ENCODE measurements at places on chromosomes 6 and 20.

GRCh38 chr20:60507087-60507694 lies 549.0 kb downstream of the CDH26 start:
- DNase-seq: peak; percentile 57

DNA sequence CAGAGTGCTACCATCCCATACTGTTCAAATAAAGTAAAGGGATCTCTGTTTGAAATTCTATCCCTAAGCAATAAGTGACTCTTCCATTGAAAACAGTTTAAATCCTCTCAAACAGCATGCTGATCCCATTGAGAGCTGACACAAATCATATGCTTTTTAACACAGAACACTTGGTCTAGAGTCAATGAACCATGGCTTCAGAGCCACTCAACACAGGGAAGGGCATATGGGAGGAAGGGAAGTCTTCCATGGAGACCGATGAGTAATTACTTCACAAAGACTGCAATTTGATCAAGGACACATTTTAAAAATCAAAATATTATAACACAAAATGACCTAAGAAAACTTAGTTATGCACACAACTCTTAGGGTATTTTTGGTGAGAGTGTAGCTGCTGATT lies 1073.0 kb upstream of the MAP3K7 start:
- DNase-seq: no peak

- peak; percentile 85 for DNase-seq
Measured at GRCh38 chr6:33080127-33081089, 4.6 kb downstream of the HLA-DPB1 start.

DNA sequence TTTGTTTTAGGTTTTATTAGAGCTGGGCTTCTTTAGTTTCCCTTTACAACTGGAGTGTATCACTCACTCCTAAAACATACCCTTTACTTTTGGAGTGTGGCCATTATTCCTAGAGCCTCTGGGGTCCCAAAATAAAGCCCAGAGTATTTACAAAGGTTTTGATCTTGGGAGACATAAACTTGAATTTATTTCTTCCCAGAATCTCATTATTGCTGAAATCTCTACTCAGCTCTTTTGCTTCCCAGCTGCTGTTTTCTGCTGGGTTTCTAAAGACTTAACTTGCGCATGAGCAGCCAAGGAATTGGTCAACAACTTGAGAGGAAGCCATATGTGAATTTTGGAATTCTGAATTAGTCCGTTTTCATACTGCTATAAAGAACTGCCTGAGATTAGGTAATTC lies 94.5 kb upstream of the NRSN1 start:
- DNase-seq: no peak

- DNase-seq: no peak
Measured at GRCh38 chr20:53985150-53985518, 85.3 kb downstream of the BCAS1 start.

DNA sequence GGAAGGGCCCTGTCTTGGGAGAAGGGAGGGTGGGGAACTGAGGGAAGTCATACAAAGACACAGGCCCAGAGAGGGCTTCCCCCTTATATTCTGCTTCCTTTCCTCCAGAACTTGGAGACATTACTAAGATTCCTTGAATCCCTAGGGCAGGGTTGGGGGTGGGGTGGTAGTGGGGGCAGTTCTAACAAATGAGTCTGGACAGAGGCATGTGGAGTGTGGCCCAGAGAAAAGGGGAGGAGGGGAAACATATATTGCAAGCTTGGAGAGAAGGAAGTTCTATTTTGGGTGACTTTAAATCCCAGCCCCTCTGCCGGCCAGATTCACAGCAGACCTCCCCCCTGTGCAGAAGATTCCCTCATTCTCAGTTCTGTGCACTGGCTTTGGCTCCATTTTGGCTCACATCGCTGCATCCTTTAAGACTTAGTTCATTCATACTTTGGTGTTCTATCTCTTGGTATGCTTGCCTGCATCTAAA lies 43.7 kb downstream of the DAAM2 start:
- no peak for DNase-seq

- DNase-seq: peak; percentile 90
Measured at GRCh38 chr6:79810185-79810705, 137.1 kb downstream of the ELOVL4 start.

DNA sequence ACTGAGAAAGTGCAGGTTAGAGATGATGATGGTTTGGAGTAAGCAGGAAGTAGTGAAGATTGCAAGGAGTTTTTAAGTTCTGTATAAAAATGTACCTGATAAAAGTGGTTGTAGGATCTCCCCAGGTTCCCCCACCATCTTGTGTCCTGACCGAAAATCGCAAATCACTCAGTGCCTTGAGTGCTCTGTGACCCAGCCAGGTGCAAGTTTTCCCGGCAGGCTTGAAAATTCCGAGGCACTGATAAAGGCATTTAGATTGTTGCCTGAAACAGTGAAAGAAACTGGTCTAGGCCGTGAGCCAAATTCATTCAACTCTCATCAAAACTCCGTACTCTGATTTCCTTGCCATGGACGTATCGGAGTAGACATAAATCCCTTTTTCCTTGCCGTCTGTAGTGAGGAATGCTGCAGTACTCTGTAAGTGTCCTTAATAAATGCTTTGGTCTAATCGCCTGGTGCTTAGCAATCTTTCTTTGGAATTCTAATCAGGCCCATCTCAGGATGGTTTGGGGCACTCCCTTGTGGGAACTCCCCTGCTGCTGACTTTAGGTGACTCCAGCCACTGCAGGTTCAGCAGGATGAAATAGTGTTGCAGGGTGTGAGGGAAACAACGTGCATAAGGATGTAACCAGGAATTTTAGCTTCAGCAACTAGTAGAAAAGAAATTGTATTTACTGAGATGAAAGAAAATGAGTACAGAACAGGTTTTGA lies 1199.8 kb upstream of the MAP3K7 start:
- DNase-seq: no peak

DNA sequence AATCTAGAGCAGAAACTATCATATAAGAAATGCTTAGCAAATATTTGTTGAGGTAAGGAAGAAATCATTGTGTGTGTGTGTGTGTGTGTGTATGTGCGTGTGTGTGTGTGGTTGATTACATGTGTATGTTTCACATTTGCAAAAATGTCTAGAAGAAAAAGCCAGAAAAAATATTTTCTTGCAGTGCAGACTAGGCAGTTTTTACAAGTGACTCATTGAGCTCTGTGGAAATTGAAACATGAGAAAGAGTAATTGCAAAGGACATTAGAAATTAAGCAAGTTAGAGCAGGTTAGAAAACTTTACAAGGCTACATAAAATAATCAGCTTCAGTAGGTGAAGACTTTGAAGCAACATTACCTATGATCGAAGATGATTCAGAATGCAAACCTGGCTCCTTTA lies 669.0 kb upstream of the EYS start:
- no peak for DNase-seq

GRCh38 chr20:59660471-59660870 lies 56.1 kb downstream of the PHACTR3 start:
- no peak for DNase-seq

GRCh38 chr6:112735129-112735528 lies 388.0 kb downstream of the RFPL4B start:
- no peak for DNase-seq

DNA sequence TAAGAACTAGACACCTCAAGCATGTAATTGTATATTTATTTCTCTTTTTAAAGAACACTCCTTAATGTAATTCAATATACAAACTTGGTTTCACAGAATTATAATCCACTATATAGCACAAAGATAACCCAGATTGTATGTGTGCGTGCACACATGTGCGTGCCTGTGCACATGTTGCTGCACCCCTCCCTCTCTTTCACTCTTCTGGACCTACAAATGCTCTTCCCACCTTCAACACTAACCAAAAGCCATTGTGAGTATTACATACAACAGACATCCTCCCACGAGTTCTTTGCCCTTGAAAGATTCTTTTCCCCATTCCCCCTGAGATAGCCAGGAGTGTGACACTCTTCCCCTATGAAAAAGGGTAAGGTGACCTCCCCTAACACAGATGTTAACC lies 193.5 kb downstream of the HIVEP2 start:
- no peak for DNase-seq

GRCh38 chr6:168524571-168525001 lies 83.6 kb downstream of the SMOC2 start:
- no peak for DNase-seq

- DNase-seq: no peak
Measured at GRCh38 chr6:155771822-155772221, 316.2 kb upstream of the NOX3 start.

DNA sequence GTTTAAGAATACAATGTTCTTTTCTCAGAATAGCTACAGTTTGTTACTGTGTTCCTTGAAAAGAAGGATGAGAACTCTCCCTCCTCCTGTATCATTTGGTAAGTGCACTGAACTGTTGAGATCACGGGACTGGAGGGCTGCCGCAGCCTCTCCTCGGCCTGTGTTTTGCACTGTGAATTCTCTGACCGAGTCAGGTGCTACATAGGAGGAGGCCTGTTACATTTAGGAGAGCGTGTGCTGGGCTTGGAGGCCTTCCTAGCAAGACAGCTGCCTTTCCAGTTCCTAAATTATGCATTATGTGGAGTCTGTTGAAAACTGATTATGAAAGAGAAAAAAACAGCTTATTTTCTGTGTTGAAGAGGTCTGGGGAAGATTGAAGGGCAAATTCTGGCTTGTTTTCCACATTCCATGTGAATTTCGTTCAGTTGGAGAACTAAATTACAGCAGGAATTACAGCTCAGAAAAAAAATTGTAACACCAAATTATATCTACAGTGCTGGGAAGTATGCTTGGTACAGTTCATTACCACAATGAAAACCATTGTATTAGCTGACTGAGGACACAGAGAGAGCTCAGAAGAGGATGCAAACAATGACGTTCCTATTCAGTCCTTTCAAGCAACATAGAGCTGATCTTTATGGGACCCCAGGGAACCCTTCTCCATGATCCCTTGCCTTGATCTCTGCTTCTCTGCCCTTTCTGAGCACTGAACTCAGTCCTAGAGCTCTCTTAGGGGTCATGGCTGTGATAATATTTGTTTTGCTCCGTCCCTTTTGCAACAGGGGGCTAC lies 2.8 kb downstream of the TMC2 start:
- DNase-seq: peak; percentile 40

DNA sequence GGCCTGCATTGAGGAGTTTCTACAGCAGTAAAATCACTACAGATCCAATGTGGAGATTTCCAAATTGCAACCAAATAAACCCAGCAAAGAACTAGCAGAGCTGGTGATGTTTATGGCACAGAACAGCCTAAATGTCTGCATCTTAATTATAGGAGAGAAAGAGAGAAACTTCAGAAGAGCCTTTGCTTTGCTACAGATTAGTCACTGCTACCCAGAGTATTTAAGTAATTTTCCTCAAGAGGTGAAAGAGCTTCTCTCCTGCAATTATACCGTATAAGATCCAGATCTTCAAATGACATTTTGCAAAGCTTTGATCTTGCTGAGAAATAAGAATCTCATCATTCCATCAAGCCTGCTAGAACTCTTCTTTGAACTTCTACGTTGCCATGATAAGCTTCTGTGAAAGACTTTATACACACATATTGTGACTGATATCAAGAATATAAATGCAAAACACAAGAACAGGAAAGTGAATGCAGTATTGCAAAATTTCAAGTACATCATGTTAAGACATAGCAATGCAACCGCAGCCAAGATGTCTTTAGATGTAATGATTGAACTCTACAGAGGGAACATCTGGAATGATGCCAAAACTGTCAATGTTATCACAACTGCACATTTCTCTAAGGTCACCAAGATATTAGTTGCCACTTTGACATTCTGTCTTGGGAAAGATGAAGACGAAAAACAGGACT lies 48.0 kb downstream of the MKKS start:
- no peak for DNase-seq

- no peak for DNase-seq
Measured at GRCh38 chr20:23995905-23996666, 7.5 kb upstream of the GGTLC1 start.

- DNase-seq: no peak
Measured at GRCh38 chr6:147117580-147117979, 86.6 kb upstream of the STXBP5 start.

- no peak for DNase-seq
Measured at GRCh38 chr6:100472674-100473073, 8.0 kb upstream of the SIM1 start.

DNA sequence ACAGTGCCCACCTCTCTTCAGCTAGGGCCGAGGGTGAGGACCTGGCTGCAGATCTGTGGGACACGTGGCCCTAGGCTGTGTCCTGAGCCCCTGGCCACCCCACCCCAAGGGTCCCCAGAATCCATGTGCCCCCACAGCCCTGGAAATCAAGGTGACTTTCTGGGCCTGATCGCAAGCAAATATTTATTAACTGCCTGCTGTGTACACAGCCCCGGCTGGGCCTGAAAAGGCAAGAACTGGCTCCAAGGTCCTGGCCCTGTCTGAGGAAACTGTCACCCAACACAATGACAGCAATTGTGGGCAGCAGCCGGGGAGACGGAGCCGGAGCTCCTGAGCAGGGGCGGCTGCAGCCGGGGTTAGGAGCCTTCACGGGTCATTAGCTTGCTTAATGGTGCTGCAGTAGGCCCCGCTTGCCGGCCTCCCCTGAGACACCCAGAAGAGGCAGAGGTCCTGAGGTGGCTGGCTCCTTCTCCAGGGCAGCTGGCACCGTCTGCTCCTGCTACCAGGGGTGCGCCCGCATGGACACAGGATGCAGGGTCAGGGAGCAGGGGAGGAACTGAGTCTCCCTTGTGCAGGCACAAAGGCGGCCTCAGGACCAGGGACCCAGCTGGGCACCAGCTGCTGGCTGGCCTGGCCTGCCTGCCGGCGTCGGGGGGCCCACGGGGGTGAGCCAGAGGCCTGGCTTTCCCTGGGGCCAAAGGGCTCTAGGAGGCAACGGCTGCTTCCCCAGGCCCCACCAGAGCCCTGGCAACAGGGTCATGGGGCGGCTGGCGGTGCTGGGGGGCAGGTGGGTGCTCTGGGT lies 24.1 kb downstream of the NPEPL1 start:
- DNase-seq: peak; percentile 79

DNA sequence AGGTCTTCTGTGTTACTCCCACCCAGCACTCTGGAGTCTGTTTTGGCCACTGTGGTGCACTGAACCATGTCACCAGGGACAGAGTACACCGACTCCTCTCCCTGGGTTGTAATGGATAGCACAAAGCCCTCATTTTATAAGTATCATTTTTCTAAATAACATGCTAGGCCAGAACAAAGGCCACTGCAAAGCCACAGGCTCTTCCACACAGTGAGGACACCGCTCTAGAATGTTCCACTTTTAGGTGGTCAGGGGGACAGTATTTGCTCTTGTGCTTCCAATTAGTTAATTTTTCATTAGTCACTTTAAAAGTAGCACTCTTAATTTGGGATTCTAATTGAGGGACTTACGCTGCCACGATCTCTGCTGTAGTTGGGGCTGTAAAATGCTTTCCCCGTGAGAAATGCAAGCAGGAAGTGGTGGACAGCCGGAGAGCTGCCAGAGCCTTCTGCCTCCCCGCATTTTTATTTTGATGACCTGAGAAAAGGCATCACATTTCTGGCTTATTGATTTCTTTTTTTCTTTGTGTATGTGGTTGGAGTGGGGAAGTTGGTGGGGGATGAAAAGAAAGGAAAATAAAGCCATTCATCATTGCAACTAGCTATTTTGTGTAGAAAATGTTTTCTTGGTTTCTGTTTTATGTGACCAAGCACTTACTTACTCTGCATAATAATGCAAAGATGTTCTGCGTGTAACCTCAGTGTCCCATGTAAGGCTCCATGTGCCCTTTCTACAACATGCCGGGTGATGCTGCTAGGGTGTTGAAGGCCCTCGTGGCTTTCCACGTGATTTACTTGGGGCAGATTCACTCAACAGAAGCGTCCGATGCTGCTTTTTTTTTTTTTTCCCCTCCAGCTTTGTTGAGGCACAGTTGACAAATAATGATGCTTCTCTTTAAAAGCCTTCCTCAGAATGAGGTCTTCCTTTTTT lies 195.9 kb downstream of the SASH1 start:
- DNase-seq: no peak

- DNase-seq: no peak
Measured at GRCh38 chr20:30419466-30419865, 838.0 kb upstream of the DEFB115 start.

- no peak for DNase-seq
Measured at GRCh38 chr20:10430000-10430466, 4.0 kb downstream of the MKKS start.

- DNase-seq: no peak
Measured at GRCh38 chr6:166470029-166470862, 87.5 kb upstream of the MPC1 start.
